CD4-positive, alpha-beta T cell treated with Interferon alpha-2 for 1 hour (primary cell): ENCODE measurements at places on chromosomes 3 and 15.
A peak's percentile ranks its signal among the peaks of the same experiment; 100 is the strongest.

DNA sequence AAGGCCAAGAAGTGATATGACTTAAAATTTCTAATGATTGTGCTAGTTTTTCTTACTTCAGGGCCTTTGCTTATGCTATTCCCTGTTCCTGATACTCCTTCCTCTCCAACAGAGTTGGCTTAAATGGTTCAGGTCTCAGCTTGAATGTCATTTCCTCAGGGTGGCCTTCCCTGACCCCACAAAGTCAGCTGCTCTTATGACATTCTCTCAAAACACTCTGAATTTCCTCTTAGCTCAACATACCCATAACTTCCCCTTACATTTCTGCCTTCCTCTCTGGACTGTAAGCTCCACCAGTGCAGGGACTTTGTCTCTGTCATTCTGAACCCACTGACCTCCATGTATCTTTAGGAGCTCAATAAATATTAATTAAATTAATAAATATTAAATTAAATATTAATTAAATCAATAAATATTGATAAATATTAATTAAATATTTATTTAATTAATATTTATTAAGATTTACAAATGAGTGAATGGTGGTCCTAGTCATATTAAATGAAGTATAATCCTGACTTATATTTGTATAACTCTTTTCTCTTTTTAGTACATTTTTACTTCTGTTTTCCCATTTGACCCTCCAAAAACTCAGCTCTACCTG, 17.9 kb upstream of the TMCC1 start:
- no peak for DNase-seq

DNA sequence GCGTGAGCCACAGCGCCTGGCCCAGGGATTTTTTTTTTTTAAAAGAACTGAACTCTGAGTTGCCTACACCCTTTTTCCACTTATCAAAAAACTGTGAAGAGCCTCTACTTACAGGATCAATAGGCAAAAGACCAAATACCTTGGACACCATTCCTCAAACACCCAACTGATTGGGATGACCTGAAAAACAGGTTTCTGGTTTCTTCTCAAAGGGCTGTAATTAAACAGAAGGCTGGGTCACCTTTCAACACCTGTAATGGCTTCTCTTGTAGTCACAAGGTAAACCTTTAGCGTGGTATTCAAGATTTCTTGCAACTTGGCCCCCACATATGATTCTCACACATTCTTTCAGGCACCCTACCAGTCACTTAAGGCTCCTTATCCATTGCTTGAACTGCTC, 38.4 kb upstream of the PLXND1 start:
- DNase-seq, result no peak

- no peak for DNase-seq
These were observed 368.4 kb upstream of the IL12A start for GRCh38 chr3:159620281-159620680.

DNA sequence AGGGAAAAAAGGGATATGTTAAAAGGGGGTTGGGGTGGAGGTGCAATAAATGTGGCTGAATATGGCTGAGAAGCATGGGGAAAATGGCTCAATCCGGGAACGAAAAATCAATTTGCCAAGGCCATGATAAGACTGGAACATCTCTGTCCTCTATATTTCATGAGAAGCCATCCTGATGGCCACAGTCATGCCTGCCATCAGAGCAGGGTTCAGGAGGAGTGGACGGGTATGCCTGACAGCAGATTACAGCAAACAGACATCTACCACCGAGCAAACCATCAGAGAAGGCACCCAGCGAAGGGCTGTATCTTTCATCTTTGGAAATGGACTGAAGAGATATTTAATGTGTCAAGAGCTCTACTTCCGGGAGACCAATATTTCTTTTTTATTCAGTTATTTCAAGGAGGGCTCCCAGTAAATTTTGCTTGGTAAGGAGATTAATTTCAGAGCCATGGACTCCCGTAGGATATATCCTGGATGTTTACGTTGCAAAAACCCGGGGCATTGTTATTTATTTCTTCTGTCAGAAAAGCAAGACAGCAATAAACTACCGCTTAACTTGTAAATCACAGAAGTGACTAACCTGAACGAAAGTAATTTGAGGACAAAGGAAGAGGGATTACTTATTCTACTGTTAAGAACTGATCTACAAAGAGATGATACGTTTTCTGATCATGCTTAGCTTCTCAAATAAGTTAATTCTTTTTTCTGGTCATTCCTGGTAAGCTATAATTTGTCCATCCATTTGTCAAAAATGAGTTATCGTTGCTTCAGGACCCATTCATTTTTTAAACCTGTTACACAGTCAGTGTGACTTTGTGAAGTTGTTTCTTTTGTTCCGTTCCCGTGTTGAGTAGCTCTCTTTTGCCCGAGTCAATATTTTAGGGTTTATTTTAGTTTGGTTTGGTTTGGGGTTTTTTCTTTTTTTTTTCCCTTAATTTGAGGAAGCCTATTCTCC, 80.6 kb upstream of the CHD2 start:
- DNase-seq, result no peak

DNA sequence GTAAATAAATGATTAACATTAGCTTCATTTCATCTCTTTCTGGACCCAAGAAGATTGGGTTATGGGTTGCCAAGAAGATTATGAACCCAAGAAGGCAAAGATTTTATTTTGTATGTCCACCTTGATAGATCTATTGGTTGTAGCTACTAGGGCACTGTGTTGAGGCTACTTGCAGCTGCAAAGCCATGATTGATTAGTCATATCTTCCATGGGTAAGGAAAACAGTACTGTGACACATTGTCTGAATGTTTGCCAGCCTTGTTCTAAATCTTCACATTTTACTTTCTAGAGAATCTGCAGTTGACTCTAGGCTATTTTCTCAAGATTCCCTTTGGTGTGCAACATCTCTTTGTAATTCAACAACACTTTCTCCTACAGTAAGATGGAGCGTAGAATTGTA, 229.2 kb upstream of the KCNH8 start:
- DNase-seq, result no peak

DNA sequence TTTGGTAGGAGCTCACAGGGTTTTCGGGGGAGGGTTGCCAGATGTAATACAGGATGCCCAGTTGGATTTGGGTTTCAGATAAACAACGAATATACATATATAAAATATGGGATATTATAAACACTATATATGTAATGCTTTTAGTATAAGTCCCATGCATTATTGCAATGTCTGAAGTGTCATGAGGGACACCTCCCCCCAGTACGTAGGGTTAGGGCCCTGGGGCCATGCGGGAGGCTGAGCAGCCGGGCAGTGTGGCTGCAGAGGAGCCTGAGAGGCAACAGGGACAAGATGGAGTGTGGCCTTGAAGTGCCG, 148.9 kb downstream of the SMAD6 start:
- no peak for DNase-seq

GRCh38 chr15:72845981-72846383, 62.4 kb upstream of the ADPGK start:
- no peak for DNase-seq

DNA sequence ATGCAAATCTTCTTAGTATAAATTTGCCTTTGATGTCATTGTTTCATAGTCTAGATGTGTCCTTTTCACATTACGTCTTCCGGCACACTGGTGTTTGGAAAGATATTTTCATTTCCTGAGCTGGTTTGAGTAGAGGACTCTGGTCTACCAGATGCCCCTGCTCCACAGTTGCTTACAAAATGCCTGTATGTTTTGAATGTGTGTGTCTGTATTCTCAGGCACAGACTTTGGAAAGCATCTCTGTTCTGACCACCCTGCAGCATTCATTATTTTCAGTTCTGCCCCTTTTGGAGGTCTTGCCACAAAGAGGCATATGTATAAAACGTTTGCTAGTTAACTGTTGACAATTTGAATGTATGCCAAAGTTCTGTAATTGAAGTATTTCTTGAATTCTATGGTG, 236.0 kb upstream of the GOLIM4 start:
- DNase-seq, result no peak

DNA sequence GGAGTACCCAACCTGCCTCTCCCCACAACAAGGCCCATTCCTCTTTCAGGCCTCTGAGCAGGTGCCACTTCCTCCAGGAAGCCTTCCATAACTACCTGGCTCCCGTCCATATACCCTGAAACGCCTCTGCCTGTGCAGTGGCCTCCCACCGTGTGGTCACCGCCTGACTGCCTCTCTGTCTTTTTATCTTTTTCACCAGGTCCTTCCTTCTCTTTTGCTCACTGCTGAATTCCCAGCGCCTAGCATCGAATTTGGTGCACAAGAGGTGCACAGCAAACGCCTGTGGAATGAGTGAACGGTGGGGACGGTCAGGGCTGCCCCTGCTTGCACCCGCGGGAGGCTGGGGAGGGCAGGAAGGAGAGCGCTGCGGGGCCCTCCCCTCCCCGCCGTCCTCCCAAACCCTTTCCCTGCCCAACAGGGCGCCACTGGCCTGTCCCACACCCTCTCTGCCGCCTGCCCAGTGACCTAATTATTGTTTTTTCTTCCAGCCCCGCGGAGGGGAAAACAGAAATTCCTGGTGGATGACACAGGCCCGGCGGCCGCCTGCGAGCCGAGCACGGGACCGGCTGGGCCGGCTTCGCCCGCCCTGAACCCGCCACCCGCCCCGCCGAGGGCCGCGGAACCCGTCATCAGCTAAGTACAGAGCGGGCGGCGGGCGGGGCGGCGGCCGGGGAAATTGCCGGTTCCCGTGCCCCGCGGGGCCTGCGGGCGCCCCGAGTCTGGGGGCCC, 140.1 kb downstream of the SMAD6 start:
- DNase-seq, result peak; percentile 16

- no peak for DNase-seq
These were observed 228.3 kb downstream of the ABHD5 start for GRCh38 chr3:43919029-43919428.

DNA sequence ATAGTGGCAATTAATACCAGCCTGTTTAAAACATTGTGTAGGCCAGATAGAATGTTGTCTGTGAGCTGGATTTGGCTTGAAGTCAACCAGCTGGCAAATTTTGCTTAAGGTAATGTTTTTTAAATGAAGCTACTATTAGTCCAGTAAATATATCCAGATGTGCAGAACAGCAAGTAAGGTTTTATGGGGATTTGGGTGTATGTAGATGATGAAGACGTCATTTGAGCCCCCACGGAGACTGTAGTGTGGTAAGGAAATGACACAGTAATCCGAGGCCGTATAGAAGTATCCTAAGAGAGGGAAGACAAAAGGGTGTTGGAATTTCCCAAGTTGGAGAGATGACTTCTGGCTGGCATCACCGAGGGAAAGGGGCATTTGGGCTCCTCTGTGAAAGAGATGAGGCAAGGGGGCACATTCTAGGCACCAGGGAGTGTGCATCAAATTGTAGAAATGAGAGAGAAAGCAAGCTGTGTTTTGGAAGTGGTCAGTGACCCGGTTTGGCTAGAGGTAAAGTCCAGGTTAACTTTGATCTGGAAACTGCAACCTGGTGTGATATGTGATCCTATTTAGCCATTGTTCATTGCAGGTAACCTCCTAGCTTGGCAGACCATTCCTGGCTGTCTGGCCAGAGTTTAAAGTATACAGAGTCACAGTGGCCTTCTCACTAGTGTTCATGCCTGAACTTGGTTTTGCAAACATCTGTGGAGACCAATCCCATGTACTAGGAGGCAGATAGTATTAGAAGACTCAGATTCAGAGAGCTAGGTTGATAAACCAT, 104.2 kb downstream of the ITPR1 start:
- no peak for DNase-seq

DNA sequence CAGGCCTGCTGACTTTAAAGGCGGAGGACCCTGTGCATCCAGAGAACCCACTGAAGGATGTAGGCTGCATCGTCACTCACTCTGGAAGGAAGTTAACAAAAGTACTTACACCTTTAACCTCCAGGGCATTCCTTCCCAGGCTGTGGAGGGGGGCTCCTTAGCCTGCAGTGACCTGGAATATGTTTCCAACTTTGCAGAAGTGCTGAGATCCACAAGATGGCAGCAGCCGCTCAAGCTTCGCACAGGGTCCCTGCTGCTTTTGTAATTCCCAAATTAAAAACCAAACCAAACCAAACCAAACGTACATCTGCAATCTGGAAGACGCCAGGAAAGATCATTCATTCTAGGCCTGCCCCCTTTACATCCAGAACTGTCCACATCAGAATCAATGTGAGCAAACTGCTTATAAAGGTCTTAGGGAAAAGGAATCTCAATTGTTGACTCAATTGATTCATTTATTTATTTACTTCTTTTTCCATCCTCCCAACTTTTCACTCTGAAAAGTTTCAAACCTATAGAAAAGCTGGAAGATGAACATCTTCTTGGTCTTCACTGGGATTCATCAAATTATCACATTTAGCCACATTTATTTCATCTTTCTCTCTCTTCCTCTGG, 70.5 kb upstream of the KLHL25 start:
- no peak for DNase-seq

DNA sequence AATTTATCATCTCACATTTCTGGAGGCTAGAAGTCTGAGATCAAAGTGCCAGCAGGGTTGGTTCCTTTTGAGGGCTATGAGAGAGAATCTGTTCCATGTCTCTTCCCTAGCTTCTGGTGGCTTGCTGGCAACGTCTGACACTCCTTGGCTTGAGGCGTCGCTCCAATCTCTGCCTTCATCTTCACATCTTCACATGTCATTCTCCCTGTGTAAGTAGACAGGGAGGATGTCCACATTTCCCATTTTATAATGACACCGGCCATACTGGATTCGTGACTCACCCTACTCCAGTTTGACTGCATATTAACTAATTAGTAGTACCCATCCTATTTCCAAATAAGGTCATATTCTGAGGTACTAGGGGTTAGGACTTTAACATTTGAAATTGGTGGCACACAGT, 17.5 kb upstream of the ARHGAP31 start:
- no peak for DNase-seq

GRCh38 chr3:122938783-122939425, 88.7 kb downstream of the SEMA5B start:
- DNase-seq, result peak; percentile 4
